Lower leg skin (tissue), 4 donors: ENCODE measurements at places on chromosomes 16 and 17. TPM values are rescaled to one million over a fixed set of nuclear protein-coding genes. Genes with fewer than 3 reads are reported as not detected.

MYL4 gene
- total RNA-seq, result not detected

UTS2R gene
- not detected for total RNA-seq

TEKT5 gene
- total RNA-seq, result 0.93 TPM

C16orf92 gene
- not detected for total RNA-seq

GRB7 gene
- 85.3 TPM for total RNA-seq

SPATA32 gene
- total RNA-seq, result not detected
